ENCODE measurements at places on chromosomes 2 and 18. TPM values are rescaled to one million over a fixed set of nuclear protein-coding genes. Genes with fewer than 3 reads are reported as not detected.

GRCh38 chr2:725468-725867, 48.3 kb upstream of the TMEM18 start:
- DNase-seq: no peak

The ZRANB3 gene
- total RNA-seq: 11.3 TPM

- DNase-seq: no peak
Observed at GRCh38 chr2:152565884-152566727, 151.2 kb downstream of the PRPF40A start.

DNA sequence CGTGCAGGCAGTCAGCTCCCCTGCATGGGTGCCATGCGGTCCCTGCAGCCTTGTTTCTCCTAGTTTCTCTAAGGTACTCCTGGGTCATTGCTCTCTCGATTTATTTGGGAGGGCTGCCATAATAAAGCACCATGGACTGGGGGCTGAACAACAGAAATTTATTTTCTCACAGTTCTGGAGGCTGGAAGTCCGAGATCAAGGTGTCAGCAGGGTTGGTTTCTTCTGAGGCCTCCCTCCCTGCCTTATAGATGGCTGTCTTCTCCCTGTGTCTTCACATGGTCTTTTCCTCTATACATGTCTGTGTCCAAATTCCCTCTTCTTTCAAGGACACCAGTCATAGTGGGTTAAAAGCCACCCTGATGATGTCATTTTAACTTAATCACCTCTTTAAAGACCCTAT, 40.5 kb downstream of the RPL37A start:
- DNase-seq: no peak

GRCh38 chr2:96301865-96302264, 3.5 kb downstream of the SNRNP200 start:
- DNase-seq: no peak

- peak; percentile 97 for DNase-seq
Observed at GRCh38 chr18:11859903-11860407, 8.7 kb downstream of the CHMP1B start.

The FTCDNL1 gene
- total RNA-seq: 5.2 TPM

The FOXD4L1 gene
- 0.43 TPM for total RNA-seq

The GALNT14 gene
- 3.1 TPM for total RNA-seq

The ALPP gene
- 47.5 TPM for total RNA-seq

DNA sequence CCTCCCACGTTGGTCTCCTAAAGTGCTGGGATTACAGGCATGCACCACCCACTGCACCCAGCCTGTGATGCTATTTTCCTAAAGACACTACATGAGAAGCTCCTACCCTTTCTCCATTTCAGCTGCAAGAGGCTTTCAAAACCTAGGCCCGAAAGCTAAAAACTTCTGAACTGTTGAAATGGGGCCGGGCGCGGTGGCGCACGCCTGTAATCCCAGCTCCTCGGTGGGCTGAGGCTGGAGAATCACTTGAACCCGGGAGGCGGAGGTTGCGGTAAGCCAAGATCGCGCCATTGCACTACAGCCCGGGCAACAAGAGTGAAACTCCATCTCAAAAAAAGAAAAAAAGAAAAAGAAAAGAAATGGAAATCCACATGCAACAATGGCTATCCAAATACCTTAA, 18.1 kb upstream of the ANXA4 start:
- DNase-seq: no peak
